ENCODE measurements at places on chromosomes 5 and 9. TPM values are rescaled to one million over a fixed set of nuclear protein-coding genes. Genes with fewer than 3 reads are reported as not detected.
A peak's percentile ranks its signal among the peaks of the same experiment; 100 is the strongest.

DNA sequence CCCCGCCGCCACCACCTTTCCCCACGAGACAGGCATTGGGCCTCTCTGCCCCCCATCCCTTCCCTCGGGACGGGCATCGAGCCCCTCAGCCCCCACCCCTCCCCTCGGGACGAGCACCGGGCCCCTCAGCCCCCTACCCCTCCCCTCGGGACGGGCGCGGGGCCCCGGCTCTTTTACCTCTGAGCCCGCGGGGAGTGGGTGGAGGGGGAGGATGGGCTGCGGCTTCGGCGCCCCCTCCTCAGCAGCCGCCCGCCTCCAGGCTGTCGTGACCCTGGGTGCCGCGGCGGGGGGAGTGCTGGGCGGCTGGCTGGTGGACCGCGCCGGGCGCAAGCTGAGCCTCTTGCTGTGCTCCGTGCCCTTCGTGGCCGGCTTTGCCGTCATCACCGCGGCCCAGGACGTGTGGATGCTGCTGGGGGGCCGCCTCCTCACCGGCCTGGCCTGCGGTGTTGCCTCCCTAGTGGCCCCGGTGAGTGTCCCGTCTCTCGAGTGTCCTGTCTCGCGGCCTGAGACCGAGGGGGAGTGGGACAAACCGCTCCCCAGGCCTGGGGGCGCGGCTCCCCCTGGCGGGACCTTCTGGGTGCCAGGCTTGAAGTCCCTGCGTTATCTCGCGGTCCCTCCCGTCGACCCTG is 791 bp downstream of the SLC2A8 start:
- DNase-seq = peak; percentile 59
- no peaks in the 10 kb centered on the region for H3K36me3 ChIP-seq

DNA sequence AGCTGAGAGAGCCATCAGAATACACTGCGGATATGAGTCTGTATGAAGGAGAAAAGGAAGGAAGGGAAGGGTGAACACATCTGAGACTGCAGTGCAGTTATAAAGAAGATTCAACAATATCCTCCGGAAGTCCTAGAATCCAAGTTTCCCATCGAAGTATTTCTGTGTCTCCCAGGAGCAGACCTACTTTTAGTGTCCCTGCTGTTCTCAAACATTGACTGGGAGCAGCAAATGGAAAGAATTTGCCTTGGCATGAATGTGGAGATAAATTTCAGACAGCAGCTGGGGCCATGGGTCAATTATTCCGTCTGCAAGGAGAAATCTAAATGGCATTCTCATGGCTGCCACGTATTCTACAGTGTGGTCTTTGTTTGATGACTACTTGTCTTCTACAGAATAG is 478.1 kb upstream of the SMC2 start:
- H3K4me1 ChIP-seq = no peaks in the 10 kb centered on the region
- H3K27me3 ChIP-seq = no peaks in the 10 kb centered on the region
- no peak overlapping the region for H3K4me3 ChIP-seq
- H3K36me3 ChIP-seq = no peaks in the 10 kb centered on the region

DNA sequence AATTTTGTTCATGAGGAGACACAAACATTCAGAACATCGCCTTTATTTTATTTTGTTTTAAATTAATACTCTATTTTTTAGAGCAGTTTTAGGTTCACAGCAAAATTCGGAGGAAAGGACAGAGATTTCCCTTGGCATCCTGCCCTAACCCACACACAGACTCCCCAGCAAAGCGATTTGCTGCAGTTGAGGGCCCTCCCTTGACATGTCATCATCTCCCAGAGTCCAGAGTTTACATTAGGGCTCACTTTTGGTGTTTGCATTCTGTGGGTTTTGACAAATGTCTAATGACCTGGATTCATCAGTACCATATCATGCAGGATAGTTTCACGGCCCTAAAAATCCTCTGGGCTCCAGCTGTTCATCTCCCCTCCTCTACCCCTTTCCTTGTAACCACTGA is 33.6 kb upstream of the COL5A1 start:
- H3K27ac ChIP-seq = no peak overlapping the region
- no peaks in the 10 kb centered on the region for H3K27me3 ChIP-seq
- no peak for DNase-seq
- no peak overlapping the region for H3K4me3 ChIP-seq
- no peaks in the 10 kb centered on the region for H3K36me3 ChIP-seq

DNA sequence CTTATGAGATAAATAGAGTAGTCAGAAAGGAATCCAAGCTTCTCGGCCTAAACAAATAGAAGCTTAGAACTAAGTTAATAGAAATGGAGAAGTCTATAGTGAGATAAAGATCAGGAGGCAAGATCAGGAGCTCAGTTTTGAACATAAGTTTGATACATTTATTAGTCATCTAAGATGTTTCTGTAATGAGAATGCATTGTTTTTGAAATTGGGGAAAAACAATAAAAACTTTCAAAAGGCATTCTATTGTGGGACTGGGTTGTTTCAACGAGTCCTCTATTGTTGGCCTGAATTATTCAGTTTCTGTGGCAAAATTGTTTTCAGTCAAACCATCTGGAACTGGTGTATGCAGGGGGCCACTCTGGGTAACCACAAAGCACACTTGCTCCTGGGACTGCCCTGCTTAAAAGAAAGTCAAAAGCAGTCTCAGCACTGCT is 181.0 kb upstream of the CLINT1 start:
- H3K36me3 ChIP-seq = no peaks in the 10 kb centered on the region
- H3K4me3 ChIP-seq = no peak overlapping the region
- no peak overlapping the region for H3K27ac ChIP-seq
- H3K27me3 ChIP-seq = no peaks in the 10 kb centered on the region
- no peaks in the 10 kb centered on the region for H3K4me1 ChIP-seq
- no peak for DNase-seq

GRCh38 chr5:98163796-98164493 is 609.5 kb upstream of the RGMB start:
- DNase-seq = no peak
- H3K27ac ChIP-seq = no peak overlapping the region
- no peak overlapping the region for H3K4me3 ChIP-seq
- H3K36me3 ChIP-seq = no peaks in the 10 kb centered on the region
- H3K27me3 ChIP-seq = no peaks in the 10 kb centered on the region
- no peaks in the 10 kb centered on the region for H3K4me1 ChIP-seq

- no peak for DNase-seq
- no peak overlapping the region for H3K27ac ChIP-seq
- H3K4me3 ChIP-seq = no peak overlapping the region
- no peaks in the 10 kb centered on the region for H3K36me3 ChIP-seq
These were observed 1.6 kb upstream of the SUB1 start for GRCh38 chr5:32583582-32584232.

DNA sequence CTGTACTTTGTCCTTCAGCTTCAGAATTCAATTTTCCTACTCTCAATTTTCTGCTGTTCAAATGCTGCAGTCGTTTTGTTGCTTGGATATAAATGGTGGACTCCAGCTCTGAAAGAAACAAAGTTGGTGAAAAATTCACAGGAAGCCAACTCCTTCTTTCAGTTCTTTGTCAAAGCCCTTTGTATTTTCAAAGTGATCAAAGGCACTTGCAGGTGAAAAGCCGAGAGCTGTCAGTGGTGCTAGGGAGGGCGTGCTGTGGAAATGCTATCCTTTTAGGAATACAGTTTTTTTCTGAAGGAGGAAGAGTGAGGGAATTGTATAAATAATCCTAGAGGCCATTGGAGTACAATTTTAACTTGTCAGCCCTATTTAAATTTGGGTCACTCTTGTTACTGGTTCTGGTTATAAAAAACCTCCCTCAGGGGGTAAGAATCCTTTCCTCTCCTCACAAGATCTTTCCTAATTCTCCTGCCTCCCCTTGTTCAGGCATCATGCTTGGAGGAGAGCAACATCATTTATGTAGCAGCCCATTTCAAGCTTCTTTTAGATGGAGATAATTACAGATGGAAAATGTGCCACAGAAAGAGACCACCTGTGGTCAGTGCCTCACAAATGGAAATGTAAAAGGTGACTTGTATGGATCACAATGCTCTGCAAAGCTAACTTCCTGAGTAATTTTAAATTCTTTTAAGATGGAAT is 62.5 kb upstream of the GHR start:
- no peak for DNase-seq
- H3K27me3 ChIP-seq = no peaks in the 10 kb centered on the region
- H3K4me1 ChIP-seq = no peaks in the 10 kb centered on the region
- H3K4me3 ChIP-seq = no peak overlapping the region
- H3K36me3 ChIP-seq = no peaks in the 10 kb centered on the region

- no peak for DNase-seq
- no peaks in the 10 kb centered on the region for H3K4me1 ChIP-seq
- no peaks in the 10 kb centered on the region for H3K36me3 ChIP-seq
- H3K27ac ChIP-seq = no peak overlapping the region
These were observed 106.6 kb upstream of the ANKRD55 start for GRCh38 chr5:56339732-56340131.

GRCh38 chr9:127522727-127523126 is 71.4 kb downstream of the LRSAM1 start:
- no peak for DNase-seq
- H3K4me1 ChIP-seq = peaks cover 4% of the 10 kb centered on the region
- no peak overlapping the region for H3K27ac ChIP-seq

C9orf153 gene
- not detected for total RNA-seq

SPACA9 gene
- total RNA-seq = 0.86 TPM

FRMPD1 gene
- total RNA-seq = 0.35 TPM
